ENCODE measurements at places on chromosomes 16 and 17.

- DNase-seq: no peak
Measured at GRCh38 chr17:44914148-44914547, 1.2 kb downstream of the GFAP start.

- DNase-seq: no peak
Measured at GRCh38 chr16:73086108-73086507, 38.2 kb upstream of the ZFHX3 start.

GRCh38 chr16:1832838-1833454 lies 5.9 kb downstream of the FAHD1 start:
- DNase-seq: no peak

DNA sequence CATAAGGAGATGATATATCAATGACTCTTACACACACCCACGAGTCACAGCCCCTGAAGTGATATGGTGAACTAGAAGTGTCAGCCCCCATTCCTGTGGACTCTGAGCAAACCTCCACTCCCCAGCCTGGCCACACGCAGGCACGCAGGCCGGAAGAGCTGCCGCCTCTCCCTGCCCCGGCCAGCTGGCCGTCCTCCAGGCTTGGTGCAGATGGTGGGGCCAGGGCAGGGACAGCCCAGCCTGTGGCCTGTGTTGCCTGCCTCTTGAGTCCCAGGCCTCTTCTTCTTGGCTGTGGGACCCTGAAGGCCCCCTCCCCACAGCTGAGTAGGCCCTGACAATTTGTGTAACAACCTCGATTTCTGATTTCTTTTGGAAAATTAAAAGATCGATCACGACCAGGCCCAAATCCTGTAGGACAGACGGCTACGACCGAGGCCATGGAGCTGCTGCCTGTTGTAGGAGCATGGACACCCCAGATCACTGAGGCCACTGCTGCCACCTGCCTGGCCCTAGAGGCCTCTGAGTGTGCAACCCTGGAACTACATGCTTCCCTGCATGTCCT lies 10.0 kb upstream of the MPRIP start:
- no peak for DNase-seq

GRCh38 chr17:74493331-74493833 lies 26.9 kb downstream of the CD300A start:
- DNase-seq: peak; percentile 23

- DNase-seq: no peak
Measured at GRCh38 chr17:601244-601925, 113.3 kb downstream of the VPS53 start.

GRCh38 chr17:59558953-59559352 lies 6.5 kb upstream of the DHX40 start:
- DNase-seq: no peak

GRCh38 chr17:3910420-3911270 lies 5.6 kb downstream of the P2RX1 start:
- no peak for DNase-seq

DNA sequence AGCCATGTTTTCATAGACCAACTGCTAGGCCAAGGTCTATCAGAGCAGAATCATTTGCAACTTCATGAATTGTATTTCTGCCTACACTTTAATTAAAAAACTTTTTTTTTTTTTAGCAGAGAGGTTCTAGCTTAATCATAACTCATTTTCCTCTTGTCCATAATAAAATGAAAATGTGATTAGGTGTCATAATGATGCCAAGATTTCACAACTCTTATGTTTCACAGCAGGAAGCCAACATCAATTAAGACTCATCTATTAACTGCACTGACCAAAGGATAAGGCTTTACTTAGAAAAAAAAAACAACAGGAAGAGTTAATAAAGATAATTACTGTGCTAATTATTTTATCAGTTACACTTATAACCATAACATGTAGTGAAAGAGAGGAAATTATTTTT lies 18.9 kb upstream of the RNF43 start:
- no peak for DNase-seq

DNA sequence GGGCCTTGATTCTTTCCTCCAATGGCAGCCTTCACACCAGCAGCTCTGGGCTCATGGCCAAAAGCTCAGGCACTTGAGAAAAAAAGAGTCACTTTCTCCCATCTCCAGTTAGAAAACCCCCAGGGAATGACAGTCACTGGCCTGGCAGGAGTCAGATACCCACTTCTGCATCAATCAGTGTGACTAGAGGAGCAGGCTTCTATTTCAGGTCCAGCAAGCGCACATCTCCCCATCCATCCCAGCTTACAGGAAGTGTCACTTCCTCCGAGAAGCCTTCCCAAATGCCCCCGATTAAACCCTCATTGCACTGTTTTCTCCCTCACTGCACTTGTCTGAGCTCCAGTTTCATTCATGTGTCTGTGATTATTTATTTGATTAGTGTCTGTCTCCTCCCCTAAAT lies 30.4 kb upstream of the CCL1 start:
- DNase-seq: no peak

DNA sequence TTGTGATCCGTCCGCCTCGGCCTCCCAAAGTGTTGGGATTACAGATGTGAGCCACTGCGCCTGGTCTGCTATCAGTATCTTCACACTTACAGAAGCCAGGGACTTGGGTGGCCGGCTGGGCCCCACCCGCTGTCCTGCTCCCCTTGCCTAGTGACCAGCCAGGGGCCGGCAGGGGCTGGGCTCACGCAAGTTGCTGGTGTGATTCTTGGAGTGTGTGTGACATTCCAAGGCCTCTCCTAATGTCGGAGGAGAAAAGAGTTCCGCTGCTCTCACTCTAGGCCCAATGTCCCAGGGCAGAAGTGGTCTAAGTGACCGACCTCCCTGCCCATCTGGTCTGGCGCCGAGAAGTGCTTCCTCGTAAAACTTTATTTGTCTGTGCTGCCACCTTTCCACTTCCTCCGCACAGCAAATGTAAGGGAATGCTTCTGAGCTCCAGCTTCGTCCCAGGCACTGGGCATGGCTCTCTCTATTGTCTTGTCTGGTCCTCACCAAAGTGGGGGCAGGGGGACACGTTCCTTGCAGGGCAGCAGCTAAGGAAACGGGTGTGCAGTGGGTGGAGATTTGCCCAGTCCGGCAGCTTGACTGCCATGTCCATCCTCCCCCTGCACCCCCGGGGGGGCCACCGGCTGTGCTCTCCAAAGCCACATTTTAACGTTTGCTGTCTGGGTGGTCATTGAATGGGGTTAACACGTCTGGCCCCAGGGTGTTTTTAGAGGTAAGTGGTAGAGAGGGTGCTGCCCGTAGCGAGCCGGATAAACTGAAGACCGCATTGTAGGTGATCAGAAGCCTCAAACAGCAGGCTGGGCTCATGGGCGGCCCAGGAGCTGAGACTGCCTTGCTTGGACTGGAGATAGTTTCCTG lies 7.8 kb upstream of the GSE1 start:
- no peak for DNase-seq

DNA sequence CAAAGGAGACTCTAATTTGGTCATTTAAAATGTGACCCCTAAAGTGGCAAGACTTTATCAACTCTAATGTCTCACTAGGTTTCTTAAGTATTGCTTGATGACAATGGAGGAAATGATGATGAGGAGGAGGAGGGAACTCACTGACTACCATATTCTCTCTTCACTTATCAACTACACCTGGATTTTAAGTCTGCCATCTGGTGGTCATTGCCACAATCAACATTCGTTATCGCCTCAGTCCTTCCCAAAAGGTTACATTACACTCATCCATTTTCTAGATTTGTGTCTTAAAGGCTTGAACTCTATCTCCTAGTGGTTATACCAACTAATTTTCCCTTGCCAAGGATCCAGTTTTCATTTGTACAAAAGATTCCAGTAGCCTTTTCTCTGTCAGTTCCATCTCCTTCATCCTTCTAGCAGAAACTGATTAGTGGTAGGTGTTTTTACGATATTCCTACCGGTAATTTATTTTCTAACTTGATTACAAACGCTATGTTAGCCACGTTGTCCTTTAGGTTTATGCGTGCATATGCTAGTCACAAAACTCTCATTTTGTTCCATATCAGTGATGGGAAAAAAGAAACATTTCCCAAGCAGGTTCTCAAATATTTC lies 114.6 kb upstream of the NOG start:
- DNase-seq: no peak

- DNase-seq: no peak
Measured at GRCh38 chr17:38585056-38585917, 20.5 kb downstream of the SRCIN1 start.

All from T1000 (cell line).